ENCODE measurements at places on chromosomes 11 and 22.

- DNase-seq = no peak
Observed at GRCh38 chr11:70647188-70648166, 249.1 kb downstream of the CTTN start.

- DNase-seq = no peak
Observed at GRCh38 chr11:57322256-57323166, 2.2 kb downstream of the TNKS1BP1 start.

- no peak for DNase-seq
Observed at GRCh38 chr11:1749395-1750351, 722 bp downstream of the IFITM10 start.

DNA sequence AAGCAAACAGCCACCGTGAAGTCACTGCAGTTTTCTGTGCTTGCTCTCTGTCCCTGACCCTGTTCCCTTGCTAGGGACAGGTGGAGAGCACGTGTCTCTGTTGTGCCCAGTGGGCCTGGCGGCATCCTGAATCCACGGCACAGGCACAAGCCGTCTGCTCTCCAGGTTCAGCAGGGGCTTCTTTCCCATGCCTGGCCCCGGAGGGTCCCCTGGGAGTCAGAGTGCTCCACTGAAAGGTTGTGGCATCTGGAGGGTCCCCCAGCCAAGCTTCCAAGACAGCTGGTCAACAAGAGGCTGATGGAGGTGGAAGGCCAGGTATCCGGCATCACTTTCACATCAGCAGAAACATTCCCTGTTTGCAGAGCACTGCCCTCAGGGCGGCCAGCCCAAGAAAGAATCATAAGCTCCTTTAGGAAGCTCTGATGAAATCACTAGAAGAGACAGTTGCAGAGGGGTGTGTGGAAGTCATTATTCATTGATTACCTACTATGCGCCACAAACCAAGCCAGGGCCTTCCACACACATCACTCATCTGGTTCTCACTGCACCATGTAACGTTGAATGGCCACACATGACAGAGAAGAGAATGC is 346.4 kb upstream of the B3GAT1 start:
- DNase-seq = no peak

DNA sequence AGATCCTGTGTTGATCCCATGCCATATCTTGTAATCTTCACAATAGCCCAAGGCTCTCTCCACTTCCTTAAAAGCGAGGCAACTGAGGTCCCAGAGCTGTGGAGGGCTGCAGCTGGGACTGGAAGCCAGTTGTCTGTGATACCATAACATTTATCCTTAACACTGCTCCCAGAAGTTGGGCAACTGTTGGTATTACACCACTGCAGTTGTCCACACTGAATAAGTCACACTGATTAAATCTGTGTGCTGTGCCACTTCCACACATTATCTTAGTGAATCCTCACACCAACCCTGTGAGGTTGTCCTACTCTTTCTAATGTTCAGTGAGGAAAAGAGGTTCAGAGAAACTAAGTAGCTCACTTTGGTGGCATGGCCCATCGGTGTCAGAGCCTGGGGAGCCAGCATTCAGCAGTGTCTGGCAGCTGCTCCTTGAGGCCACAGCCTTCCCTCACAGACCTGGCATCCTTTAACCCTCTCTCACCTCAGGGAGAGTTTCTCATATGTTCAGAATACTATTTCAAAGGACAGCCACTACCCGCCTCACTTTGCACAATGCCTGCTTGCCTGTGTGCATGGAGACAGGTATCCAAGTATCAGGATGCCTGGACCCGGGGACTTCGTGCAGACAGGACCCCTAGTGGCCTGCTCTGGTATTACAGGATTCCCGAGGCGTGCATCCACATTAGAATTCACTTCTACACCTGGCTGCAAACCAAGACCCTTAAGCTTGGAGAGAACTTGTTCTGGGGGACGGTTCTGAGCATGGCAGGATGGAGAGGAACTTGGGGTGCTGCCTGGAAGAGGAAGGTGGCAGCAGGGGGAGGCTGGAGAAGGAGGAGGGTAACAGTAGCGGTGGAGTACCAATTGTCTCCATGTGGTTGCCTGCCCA is 221.9 kb upstream of the TBCEL start:
- no peak for DNase-seq

DNA sequence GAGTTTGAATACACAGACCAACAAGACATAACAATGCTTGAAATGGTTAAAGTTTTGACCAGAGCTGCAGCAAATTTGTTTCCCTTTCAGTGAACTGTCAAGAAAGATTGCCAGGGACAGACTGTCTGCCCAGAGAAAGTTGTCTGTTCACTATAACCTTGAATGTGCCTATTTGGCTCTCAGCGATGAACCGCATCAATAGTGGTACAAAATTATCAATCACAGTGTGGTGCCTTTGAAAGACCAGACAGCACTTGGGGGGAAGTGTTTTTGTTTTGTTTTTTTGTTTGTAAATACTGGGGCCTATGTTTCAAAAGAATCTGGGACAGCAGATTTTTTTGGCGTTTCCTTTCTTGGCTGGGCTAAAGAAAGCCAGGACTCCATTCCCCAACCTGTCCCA is 123.1 kb downstream of the CD44 start:
- DNase-seq = no peak

DNA sequence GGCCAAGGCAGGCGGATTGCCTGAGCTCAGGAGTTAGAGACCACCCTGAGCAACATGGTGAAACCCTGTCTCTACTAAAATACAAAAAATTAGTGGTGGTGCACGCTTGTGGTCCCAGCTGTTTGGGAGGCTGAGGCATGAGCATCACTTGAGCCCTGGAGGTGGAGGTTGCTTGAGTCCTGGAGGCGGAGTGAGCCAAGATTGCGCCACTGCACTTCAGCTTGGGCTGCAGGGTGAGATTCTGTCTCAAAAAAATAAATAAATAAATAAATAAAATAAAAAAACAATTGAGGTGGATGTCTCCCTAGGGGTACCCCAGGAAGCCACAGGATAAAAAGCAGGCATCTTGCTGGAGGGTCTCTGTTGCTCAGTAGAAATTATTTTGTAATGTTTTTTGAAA is 14.1 kb downstream of the PTPRJ start:
- no peak for DNase-seq

- peak; percentile 8 for DNase-seq
Observed at GRCh38 chr11:66277471-66278362, at the start of gene CNIH2. TSS of gene CNIH2 (plus strand) at chr11:66278175. CDS start at chr11:66278457, 282 bp downstream.

- DNase-seq = no peak
Observed at GRCh38 chr11:122439866-122440810, 215.4 kb upstream of the UBASH3B start.

GRCh38 chr11:122750049-122750448 is 88.3 kb upstream of the CRTAM start:
- DNase-seq = no peak

DNA sequence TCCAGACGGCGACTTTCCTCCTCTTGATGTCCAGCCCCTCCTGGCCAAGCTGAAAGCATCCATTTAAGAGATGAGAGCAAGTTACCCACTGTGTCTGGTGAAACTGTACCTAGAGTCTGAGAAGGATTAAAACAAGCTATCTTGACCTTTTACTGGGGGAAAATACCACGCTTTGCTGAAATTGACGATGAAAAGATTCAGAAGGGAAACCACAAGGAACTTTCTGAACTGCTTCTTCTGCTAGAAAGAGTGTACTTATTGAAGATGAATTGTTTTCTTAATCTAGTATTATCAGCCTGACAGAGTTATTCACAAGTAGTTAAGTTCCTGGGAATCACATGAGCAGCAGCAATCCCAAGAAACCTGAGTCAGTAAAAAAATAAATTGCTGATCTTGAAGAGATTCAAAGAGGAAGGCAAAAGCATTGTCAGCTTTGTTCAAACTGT is 13.1 kb upstream of the MS4A6A start:
- no peak for DNase-seq

DNA sequence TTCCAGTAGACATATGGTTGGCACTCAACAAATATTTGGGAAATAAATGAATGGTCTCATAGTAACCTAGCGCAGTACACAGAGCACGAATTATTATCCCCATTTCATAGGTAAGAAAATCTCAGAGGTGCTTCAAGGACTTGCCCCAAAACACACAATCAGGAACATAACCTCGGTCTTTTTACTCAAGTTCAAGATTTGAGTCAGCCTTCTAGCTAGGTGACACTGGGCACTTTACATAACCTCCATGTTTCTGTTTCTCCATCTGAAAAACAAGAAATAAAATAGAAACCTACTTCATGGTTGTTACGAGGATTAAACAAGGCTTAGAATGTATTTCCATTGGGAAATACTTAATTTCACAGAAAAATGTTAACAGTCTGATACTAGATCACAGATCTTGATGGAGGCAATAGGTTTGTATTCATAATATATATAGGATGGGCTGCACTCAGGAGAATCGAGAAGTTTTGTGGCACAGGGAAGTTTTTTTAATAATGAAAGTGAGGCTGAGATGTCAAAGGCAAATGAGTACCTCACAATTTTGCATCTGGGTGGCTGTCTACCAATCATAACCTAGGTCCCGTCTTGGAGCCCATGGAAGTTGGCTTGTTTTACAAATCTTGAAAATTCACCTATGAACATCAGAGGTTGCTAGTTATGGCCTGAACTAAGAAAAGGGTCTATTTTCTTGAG is 147.4 kb upstream of the ZC3H12C start:
- no peak for DNase-seq

DNA sequence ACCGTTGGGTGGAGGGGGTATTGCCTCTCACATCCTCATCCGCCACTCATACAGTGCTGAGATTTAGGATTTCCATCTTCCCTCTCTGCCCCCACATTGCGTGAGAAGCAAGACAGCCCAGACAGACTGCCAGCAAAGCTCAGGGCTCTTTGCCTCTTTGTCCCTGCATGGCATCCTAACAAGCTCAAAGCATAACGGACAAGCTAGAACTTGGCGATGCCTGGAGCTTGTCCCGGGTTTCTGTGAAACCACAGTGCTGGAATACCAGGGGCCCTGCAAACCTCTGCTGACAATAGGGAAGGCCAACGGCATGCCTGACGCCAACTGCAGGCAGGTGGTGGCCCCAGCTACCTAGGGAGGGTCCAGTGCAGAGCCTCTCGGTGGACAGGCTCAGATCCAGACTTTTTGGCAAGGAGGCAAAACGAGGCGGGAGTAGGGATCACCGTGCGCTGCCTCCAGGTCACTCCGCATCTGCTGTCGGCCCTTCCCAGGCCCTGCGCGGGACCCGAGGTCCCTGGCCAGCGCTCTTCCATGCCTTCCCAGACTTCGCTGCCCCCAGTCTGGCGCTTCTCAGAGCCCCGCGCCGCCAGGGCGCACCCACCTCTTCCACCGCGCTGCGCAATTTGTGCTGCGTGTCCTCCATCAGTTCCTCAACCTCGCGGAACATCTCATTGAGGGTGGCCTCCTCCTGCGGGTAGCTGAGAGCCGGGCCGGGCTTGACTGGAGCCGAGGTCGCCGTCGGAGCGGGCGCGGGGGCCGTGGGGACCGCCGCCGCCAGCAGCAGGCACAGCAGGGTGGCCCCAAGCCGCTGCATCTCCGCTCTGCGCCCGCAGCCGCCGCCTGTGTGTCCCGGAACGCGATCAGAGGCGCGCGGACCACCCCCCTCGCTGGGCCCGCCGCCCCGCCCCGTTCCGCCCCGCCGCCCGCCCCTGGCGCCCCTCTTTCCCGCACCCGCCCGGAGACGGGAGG is at the start of gene DKK3:
Gene DKK3, minus strand, starts transcription at position 858 of the 969 bp plus-strand sequence. Its CDS starts 44 bp downstream, at position 814.
- no peak for DNase-seq

DNA sequence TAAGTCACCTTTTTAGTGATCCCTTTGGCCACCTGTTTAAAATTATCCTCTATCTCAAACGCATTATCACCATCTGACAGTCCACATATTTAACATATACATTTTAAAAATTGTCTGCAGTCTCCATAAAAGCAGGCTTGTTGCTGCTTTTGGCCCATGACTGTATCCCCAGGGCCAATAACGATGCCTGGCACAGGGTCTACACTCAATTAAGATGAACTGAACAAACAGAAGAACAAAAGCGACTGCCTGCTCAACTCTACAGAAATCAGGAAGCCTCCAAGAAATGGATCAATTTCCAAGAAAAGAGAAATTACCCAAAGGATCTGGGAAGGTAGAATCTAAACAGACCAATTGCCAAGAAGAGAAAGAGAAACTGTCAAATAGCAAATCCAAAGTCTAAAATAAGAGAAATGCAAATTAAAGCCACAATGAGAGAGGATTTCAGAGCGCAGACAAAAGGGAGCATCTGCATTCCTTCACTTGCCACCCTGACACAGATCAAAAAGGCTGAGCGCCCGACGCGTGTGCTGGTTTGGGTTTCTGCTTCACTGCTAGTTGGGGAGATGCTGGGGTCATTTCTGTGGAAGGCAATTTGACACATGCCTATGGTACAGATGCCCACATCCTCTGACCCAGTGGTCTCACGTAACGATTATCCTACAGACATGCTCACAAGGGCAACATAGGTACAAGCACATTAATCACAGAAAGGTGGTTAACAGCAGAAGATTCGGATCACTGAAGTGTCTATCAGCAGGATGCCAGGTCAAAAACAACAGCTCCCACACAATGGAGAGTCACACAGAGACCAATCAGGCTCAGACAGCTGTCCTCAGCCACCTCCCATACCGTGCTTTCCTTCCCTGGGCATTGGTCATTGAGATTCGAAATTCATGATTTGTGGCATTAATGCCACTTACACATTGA is 55.9 kb downstream of the SHISAL1 start:
- DNase-seq = no peak

DNA sequence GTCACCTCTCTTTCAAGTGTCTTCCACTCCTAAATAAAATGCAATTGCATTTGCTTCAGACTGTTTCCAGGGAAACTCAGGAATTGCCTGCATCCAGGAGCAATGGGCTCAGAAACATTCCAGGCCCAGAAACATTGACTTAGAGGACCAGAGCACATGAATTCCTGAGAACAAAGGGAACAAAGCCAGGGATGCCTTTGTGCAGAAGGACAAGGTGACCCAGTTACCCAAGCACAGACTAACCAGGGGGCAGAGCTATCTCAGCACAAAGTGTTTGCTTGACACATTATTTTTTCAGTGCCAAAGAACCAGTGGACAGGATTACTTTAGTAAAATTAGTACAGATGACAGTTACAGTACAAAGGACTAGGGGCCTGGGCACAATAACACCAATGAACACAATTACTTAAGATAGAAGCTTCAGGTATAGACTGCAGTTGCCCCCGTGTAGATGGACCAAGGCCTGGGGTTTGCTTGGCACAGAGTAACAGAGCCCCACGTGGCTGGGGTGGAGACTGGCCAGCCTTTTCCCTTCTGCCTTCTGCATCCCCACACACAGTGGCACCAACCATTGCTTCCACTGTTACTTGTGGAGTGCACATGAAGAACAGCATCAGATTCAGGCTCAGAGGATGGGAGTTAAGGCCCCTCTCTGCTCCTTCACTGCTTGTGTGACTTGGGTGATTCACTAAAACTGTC is 500.8 kb downstream of the INSC start:
- no peak for DNase-seq
